ENCODE measurements at places on chromosomes 1 and 21.

- DNase-seq: no peak
These were observed 18.8 kb downstream of the PLA2G2A start for GRCh38 chr1:19960591-19960990.

- DNase-seq: no peak
These were observed 438.5 kb upstream of the PLXNA2 start for GRCh38 chr1:208682664-208683013.

GRCh38 chr1:220409771-220410595 lies 118.0 kb upstream of the MARK1 start:
- DNase-seq: no peak

DNA sequence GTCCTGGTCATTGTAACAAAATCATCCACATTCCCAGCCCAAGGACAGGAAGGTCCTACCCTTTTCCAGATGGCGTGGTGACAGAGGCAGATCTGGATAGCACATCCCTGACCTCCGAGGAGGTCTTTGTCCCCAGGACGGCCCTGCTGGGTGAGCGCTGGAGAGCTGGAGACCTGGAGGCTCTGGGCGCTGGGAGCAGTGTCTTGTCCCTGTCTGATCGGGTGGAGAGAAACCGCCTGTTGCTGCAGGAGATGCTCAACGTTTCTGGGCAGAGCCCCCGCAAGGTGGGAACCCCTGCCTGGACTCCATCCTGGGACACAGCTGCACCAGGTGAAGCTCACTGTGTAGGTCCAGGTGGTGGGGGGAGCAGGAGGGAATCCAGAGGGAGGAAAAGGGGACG lies 4.1 kb downstream of the KIAA1614 start:
- no peak for DNase-seq

DNA sequence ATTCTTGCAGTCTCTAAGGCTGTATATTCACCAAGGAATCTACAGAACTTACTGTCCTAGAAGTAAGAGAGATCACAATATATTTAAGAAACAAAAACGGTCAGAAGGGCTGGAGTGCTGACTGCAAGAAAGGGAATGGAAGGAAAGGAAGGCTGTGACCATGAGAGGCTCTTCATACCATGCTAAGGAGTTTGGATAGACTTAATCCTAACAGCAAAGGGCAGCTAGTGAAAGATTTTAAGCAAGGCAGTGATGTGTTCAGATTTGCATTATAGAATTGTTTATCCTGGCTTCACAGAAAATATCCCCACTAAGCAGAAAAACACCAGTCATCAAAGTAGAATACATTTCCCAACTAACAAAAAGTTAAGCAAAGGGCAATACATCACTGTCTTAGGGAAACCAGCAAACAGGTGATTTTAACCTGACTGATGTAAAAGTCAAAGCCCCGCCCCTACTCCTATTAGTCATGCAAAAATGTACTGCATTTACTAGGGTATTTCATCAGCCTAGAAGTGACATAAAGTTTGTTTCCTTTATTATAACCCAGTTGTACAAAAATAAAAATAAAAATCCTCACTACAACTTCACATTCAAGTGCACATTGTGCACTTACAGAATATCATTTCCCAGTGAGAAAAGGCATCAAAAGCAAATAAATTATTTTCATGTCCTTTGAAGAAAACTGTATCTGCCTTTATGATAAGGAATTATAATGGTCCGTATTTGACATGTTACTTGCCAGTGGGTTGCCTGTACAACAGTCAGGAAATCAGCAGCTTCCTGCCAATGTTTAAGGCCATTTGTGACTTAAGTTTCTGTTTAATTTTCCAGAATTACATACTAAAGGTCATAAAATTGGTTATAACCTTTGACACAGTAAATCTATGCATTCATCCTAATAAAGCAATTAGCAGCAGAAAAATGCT lies 17.2 kb downstream of the JAK1 start:
- DNase-seq: no peak

DNA sequence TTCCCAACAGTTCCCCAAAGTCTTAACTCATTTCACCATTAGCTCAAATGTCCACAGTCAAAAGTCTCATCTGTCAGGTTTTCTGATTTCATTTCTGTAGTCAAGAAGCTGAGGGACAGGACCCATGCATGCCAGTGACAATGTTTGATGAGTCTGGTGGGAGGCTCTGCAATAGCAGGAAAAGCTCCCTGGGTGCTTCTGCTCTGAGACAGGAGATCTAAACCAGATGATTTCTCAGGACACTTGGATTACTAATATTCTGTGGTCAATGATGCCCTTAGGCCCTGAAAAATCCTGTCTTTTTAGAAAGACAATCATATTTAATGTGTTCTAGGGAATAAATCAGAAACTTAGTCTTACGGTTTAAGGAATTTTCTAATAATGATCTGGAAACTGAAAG lies 56.4 kb downstream of the PCBP3 start:
- DNase-seq: no peak

DNA sequence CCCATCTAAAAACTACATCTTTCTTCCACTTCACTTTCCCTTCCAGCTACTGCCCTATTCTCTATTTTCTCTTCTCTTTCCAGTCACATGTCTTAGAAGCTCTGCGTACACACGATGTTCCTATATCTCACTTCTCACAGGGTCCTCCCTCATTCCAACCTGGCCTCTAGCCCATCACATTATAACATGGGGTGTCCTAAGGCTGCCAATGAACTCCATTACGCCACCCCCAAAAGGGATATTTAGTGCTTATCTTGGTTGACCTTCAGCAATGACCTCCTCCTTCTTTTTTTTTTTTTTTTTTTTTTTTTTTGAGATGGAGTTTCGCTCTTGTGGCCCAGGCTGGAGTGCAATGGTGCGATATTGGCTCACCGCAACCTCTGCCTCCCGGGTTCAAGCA lies 38.2 kb upstream of the FAM89A start:
- DNase-seq: no peak

DNA sequence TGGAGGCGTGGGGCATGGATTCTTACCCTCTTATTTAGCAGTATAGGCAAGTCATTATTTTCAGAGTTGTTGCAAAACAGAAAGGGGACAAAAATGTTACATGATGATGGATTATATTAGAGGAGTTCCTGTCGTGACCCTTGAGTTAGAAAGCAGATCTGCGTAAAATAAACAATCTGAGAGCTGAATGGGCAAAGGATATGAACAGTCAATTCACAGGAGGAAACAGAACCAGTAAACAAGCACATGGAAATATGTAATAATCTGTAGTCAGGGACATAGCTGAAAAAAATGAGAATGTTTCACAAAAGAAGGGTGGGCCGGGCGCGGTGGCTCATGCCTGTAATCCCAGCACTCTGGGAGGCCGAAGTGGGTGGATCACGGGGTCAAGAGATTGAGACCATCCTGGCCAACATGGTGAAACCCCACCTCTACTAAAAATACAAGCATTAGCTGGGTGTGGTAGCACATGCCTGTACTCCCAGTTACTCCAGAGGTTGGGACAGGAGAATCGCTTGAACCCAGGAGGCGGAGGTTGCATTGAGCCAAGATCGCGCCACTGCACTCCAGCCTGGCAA lies 20.9 kb downstream of the RCAN1 start:
- no peak for DNase-seq

GRCh38 chr1:43842175-43842498 lies 91.5 kb upstream of the ARTN start:
- no peak for DNase-seq

- no peak for DNase-seq
These were observed 140.8 kb downstream of the FMN2 start for GRCh38 chr1:240232530-240232929.

GRCh38 chr1:224563666-224564065 lies 52.5 kb upstream of the CNIH3 start:
- no peak for DNase-seq

GRCh38 chr21:28639737-28640136 lies 352.9 kb downstream of the LTN1 start:
- no peak for DNase-seq

- no peak for DNase-seq
These were observed 146.4 kb upstream of the IVNS1ABP start for GRCh38 chr1:185463433-185463832.

GRCh38 chr1:39409055-39409816 lies 82.2 kb upstream of the BMP8A start:
- DNase-seq: no peak

- no peak for DNase-seq
These were observed 2.1 kb downstream of the ERG start for GRCh38 chr21:38496224-38496623.

GRCh38 chr1:228118040-228118439 lies 8.9 kb upstream of the MRPL55 start:
- no peak for DNase-seq

- no peak for DNase-seq
These were observed 654.2 kb upstream of the PKN2 start for GRCh38 chr1:88029899-88030298.

- no peak for DNase-seq
These were observed 392 bp downstream of the GSTM2 start for GRCh38 chr1:109668123-109668775.

DNA sequence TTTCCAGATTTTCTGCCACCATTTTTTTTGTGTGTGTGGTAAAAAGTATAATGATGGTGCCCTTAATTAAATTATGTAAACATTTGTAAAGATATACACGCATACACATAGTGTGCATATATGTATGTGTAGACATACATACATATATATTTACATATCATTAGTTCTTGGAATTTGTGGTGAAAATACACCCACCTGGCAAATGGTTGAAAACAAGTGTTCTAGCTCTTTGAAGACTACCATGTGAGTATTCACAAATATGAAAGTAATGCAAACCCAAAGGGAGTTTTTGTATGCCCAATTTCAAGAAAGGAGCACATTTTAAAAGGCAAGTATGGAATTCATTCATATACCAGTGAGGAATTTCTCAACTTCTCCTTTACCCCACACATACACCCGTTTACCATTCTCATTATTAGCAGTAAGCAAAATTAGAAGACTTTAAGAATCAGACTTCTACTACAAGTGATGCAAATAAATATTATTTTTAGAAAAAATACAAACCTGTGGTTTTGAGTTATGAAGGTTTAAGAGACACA lies 8.0 kb downstream of the RABGAP1L start:
- no peak for DNase-seq

- no peak for DNase-seq
These were observed 50.8 kb upstream of the BOLA1 start for GRCh38 chr1:149848340-149849110.

- no peak for DNase-seq
These were observed 42.3 kb downstream of the CD58 start for GRCh38 chr1:116528329-116529083.

Data from vagina (tissue), 2 donors.